ENCODE measurements at places on chromosomes 11 and 22.
A peak's percentile ranks its signal among the peaks of the same experiment; 100 is the strongest.

DNA sequence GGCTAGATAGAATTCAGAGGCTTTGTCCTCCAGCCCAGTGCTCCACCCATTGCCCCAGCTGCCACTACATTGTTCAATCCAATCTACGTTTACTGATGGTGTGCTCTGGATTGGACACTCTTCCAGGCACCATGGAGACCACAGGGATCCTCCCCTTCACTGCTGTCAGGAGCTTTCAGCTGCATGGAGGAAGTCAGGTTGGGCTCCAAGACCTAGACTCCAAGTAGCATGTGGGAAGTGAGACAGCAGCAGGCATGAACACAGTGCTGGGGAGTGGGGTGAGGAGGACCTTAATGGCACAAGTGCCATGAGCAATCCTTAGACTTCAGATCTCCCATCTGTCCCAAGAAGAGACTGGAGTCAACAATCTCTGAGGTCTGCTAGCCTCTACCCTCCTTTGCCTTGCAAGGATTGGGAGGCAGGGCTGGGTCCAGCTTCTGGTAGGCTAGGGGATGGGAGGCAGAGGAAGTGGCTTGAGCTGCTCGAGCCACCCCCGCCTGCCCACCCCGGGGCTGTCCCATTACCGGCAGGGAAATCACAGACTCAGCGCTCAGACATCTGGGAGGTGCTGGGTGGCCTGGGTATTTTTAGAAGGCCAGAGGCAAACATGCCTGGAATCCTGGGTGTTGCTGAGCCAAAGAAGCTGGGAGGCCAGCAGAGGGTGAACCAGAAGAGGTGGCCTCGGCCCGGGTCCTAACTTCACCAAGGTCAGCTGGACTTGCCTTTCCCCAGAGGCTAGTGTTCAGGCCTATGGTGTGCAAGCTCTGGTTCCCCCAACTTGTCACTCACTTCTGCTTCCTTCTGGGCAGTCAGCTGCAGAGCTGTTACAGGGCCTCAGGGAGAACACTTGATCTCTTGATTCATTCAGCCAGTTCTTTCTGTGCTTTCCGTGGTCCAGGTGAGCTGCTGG is 15.2 kb upstream of the FCHSD2 start:
- DNase-seq = peak; percentile 39

DNA sequence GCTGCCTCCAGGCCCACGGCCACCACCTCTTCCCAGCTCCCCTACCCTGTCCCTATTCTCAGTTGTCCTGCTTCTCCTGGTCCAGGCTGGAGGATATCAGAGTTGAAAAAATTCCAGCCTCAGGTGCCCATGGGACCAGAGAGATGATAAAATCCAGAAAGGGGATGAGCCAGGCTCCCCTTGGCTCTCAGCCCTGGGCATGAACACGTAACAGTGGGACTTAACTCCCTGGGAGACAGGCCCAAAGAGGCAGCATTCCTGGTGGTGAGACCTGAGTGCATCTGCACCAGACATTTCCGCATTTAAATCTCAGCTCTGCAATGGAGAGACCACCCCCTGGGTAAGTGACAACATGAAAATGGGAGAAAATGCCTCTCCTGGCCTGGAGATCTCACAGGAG is 10.4 kb upstream of the SLC39A13 start:
- DNase-seq = no peak

GRCh38 chr11:73939096-73939495 is 11.7 kb upstream of the DNAJB13 start:
- no peak for DNase-seq

DNA sequence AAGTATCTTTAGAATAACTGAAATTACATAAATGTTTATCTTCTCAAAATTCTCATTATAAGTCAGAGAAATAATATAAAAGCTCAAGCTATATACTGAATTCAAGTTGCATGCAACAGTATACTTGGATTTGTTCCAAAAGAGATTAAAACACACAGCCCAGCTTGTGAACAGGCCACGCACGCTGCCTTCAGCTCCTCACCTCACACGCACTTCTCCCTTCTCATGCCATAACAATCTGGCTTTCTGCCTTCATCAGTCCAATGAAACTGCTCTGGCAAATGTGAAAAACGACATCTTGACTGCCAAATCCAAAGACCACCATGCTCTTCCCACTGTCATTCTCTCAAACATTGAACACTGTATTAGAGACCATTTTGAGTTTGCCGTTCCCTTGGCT is 22.1 kb downstream of the ATP6V1E1 start:
- no peak for DNase-seq

DNA sequence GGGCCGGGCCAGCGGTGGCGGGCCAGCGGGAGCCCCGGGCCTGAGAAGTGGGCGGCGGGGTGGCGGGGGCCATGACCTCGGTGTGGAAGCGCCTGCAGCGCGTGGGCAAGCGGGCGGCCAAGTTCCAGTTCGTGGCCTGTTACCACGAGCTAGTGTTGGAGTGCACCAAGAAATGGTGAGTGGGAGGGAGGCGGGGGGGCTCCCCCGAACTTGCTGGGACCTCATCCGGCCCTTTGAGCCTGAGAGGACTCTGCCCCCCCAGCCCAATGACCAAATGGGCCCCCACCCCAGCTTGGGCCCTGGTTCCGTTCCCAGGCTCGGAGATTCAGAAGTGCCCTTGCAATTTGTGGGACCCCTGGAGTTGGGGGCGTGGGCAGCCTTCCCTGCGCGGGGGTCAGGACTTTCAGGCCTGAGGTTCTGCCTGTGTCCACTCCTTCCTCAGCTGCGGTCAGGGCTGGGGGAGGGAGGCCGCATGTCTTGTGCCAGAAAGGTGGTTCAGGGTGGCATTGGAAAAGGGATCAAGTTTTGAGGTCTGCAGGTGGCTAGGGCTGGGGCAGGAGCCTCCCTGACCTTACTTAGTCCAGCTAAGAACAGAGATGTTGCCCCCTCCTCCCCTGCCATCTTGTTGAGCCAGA is 496 bp downstream of the EHBP1L1 start:
- no peak for DNase-seq
